ENCODE measurements at places on chromosomes 11 and 22.

GRCh38 chr22:30821863-30822215 is 127.2 kb downstream of the OSBP2 start:
- DNase-seq = no peak

DNA sequence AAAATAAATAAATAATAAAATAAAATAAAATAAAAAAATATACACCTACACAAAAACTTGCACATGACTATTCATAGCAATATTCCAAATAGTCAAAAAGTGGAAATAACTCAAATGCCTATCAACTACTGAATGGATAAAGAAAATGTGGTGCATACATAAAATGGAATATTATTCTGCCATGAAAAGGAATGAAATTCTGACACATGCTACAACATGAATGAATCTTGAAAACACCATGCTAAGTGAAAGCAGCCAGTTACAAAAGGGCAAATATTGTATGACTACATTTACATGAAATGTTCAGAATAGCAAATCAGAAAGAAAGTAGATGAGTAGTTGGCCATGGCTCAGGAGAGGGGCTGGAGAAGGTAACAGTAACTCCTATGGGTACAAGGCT is 46.3 kb downstream of the MICAL3 start:
- DNase-seq = no peak

DNA sequence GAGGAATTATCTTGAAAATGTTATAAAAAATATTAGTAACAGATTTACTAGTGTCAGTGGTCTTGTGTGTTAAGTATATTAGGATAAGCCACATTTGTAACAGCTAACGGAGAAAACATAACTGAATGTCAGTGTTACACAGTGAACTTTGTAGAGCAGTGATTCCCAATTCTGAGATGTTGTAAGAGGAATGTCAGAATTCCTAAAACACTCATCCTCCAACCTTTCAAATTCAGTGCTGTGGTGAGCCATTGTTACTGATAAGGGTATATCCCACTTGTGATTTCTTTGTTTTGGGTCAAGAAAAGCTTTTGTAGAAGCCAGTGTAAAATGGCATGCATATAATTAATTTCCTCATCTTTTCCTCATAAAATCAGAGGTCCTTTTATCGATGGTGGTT is 61.9 kb downstream of the ARHGEF12 start:
- no peak for DNase-seq

GRCh38 chr22:34306361-34306760 is 386.1 kb upstream of the LARGE1 start:
- DNase-seq = no peak

GRCh38 chr11:125382314-125382791 is 113.7 kb downstream of the FEZ1 start:
- no peak for DNase-seq

GRCh38 chr22:30649430-30650007 is 13.9 kb downstream of the SLC35E4 start:
- peak; percentile 72 for DNase-seq

DNA sequence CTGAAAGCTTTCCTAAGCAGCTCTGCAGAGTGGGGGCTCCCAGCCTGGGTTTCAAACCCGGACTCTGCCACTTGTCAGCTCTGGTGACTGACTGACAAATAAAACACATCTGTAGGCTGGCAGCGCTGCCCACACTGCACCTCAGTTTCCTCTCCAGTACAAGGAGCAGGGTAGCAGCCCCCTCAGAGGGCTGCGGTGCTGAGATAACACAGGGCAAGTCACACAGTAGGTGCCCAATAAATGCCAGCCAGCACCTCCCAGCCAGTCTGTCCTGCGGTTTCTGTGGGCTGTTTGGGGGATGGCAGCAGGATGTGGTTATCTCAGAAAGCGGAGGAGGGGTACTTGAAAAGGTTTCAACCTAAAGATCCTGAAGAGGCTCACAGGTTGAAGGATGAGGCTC is 1.5 kb downstream of the SYT12 start:
- DNase-seq = no peak

DNA sequence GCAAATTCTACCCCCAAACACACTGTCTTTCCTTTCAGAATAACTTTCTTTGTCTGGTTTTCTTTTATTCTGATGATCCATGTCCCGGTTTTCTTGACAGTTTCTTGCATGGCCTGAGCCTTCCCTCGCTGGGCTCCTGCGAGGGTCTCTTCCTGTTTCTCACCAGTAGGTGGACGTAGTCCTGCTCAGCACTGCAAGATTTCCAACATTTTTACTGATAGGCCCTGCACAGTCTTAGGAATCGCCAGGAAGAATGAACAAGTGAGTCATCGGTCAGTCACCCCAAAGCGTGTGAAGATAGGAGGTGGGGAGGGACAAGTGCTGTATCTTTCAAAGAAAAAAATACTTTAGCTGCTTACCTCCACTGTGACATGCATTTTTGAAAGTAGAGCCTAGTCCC is 16.9 kb upstream of the KIRREL3 start:
- peak; percentile 14 for DNase-seq

GRCh38 chr11:3736816-3737215 is 60.5 kb downstream of the NUP98 start:
- DNase-seq = no peak

DNA sequence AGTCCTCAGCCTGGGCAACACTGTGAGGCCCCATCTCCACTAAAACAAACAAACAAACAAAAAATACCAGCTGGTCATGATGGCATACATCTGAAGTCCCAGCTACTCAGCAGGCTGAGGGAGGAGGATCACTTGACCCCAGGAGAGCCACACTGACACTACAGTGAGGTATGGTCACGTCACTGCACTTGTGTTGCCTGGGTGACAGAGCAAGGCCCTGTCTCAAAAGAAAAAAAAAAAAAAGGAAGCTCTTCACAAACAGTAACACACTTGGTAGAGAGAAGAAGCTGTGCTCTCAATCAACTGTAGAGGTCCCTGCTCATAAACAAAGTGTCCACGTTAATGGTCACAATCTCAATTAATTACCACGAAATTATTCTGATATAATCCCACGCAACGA is 401.6 kb upstream of the CCDC90B start:
- no peak for DNase-seq

DNA sequence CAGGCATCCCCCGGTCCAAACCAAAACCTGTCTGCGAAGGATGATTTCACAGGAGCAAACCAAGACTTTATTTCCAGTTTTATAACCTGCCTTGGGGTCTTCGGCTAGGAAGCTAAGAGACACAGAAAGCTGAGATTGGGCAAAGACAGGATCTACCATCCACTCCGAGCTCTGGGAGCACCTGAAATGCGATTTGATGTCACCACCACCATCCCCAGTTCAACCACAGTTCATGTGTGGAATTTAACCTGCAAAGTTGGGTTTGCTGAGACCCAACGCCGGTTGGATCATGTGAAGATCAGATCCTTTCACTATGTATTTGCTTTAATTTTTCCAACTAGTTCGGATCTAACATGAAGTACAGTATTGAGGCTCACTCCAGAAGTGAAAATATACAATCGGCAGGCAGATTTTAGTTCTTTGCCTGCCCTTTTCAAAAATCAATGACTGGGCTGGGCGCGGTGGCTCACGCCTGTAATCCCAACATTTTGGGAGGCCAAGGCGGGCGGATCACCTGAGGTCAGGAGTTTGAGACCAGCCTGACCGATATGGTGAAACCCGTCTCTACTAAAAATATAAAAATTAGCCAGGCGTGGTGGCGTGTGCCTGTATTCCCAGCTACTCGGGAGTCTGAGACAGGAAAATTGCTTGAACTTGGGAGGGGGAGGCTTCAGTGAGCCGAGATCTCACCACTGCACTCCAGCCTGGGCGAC is 1.4 kb upstream of the C11orf24 start:
- DNase-seq = no peak

DNA sequence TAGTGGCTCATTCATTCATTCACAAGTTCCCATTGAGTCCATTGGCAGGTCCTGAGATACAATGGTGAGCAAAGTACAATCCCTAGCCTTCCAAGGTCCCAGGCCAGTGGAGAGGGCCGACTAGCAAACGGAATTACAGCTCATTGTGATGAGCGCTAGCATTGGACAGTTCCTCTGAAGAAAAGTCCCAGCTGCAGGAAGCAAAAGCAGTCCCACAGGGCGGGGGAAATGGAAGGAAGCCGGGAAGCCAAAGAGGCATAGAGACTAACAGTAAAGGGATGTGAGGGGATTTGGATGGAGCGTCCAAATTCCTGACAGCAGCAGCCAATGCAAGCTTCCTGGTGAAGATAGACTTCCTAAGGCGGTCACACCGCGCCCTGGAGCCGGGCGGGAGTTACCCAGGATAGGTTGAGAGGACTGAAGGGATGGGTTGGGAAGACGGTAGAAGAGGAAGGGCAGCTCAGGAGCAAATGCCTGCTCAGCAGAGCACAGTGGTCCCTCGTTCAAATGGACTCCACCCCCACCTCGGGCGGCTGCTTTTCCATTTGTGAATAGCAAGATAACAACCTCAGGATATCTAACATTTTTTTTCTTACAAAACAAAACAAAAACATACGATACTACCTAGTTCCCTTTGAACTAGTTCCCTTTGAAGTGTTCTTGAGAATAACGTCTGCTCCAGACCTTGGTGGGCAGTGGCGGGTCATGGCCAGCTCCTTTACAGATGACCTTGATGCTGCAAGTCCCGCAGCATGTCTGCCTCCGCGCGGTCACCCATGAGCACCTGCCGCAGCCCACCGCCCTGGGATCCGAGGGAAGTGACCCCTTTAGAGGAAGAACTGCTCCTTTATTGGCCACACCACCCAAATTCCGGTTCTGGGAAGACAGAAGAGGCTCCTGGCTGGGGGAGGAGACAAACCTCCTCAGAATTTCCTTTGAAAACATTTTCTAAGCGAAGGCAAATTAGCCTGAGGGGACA is 132.9 kb downstream of the RASSF10 start:
- DNase-seq = no peak

GRCh38 chr22:37848587-37849088 is 581 bp upstream of the EIF3L start:
- peak; percentile 39 for DNase-seq

DNA sequence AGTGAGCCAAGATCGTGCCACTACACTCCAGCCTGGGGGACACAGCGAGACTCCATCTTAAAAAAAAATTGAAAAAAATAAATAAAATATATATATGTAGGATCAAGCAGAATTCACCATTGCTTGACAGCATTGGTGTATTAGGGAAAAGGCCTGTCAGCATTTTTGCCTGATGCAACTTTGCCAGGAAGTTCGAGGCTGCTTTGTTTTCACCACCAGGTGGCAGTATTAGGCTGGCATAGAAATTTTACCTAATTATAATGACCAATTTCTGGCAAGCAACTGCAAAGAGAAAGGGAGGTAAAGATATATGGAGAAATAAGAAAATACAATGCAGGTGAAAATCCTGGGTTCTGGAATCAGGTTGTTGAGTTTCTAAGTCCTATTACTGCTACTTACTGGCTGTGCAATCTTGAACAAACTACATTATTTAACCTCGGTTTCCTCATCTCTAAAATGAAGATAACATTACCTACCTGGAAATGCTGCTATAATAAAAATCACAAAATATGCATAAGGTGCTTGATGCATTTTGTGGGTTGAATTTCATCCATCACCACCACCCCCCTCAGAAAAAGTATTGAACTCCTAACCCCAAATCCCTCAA is 24.7 kb downstream of the LAYN start:
- DNase-seq = peak; percentile 70

GRCh38 chr11:96051820-96052219 is 127.9 kb upstream of the MTMR2 start:
- DNase-seq = no peak

GRCh38 chr11:134737563-134738510 is 325.8 kb upstream of the B3GAT1 start:
- no peak for DNase-seq

DNA sequence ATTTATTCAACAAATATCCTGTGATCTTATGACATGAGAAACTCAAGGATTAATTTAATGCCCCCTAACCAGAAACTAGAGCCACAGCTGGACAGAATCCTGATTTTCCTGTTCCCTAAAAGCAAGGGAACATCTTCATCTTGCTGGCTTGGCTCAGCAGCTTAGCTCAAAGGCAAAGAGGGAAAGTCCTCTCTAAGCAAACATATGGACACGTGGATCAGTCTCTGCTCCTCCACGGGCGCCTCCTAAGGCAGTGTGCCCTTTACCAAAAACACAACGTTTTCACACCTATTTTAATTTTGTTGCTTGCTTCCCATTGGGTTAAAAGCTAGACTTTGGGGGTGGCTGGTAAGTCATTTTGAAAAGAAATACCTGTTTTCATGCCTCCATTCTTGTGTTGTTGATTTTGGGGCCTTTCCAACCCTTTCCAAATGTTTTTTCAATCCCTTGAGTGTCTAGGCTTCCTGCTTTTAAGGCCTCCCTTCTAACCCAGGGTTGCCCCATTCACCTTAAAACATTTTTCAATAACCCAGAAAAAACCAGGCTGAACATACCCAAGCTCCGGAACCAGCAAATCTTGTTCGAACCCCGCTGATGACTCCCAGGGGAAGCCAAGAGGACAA is 15.5 kb downstream of the SLC1A2 start:
- no peak for DNase-seq

GRCh38 chr22:23815541-23816155 is 23.2 kb downstream of the DERL3 start:
- DNase-seq = no peak

- DNase-seq = peak; percentile 37
These were observed 46.5 kb downstream of the FBLN1 start for GRCh38 chr22:45548991-45549761.

GRCh38 chr11:15692739-15693138 is 578.0 kb downstream of the INSC start:
- DNase-seq = no peak

- no peak for DNase-seq
These were observed 69.2 kb upstream of the GRK3 start for GRCh38 chr22:25495285-25495684.

DNA sequence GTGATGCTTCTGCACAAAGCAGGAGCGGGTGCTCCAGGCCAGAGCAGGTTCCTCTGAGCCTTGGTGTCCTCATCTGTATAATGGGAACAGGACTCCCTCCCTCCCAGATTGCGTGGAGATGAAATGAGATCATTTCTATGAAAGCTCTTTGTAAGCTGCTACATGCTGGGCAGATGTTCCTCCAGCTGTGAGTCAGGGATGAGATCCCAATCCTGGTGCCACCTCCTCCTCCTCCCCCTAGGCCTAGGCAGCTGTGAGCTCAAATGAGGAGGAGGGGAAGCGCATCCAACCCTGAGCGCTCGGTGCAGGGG is 7.0 kb upstream of the CABP2 start:
- DNase-seq = peak; percentile 6

DNA sequence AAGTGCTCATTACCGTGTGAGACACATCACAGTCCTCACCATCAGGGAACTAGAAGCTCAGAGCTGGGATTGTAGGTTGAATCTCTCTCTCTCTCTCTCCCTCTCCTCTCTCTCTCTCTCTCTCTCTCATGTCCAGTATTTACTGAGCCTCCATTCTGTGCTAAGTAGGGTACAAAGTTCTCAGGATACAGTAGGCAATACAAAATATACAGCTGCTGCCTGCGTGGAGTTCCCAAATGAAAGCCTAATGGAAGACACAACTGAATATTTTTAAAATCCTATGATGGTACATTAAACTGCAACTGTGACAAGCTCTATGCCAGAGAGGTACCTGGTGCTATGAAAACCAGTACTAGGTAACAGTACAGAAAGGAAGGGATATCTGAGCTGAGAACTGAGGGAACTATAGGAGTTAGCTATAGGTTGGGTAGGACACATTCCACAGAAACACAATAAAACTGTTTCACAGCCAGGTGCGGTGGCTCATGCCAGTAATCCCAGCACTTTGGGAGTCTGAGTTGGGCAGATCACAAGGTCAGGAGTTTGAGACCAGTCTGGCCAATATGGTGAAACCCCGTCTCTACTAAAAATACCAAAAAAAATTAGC is 9.6 kb upstream of the PRG2 start:
- no peak for DNase-seq

- DNase-seq = no peak
These were observed 50.1 kb upstream of the MUC15 start for GRCh38 chr11:26622181-26622580.

GRCh38 chr11:11334607-11335006 is 18.4 kb downstream of the CSNK2A3 start:
- DNase-seq = no peak
